ENCODE measurements at places on chromosomes 16 and 17.

- peak; percentile 99 for DNase-seq
Measured at GRCh38 chr17:82287868-82288801, 14.6 kb upstream of the CSNK1D start.

- DNase-seq: no peak
Measured at GRCh38 chr16:50737420-50737959, 4.4 kb upstream of the CYLD start.

DNA sequence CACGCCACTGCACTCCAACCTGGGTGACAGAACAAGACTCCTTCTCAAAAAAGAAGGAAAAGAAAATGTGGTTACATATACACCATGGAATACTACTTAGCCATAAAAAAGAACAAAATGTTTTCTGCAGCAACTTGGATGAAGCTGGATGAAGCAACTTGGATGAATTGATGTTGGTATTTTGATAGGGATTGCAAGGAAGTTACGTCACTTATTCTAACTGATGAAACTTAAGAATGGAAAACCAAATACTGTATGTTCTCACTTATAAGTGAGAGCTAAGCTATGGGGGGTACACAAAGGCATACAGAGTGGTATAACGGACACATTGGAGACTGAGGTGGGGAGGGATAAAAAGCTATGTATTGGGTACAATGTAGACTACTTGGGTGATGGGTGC, 17.5 kb downstream of the PLA2G10 start:
- DNase-seq: no peak

DNA sequence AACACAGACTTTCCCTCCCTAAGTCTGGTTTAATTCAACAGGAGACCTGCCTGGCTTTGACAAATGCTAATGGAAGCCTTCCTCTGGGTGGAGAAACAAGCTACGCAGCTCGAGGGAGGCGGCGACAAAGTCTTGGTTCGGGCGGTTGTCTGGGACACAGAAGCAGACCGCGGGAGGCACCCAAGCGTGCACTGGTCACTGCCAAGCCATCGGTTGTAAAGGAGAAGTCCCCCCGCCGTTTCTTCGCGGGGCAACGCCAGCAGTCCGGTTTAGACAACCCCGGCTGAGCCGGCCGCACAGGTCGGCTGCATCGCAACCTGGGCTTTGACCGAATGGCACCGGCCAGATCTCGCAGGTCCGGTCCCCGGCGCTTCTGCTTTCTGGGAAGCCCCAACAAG, 586 bp downstream of the GLYR1 start:
- DNase-seq: no peak

GRCh38 chr16:69872888-69873287, 78.2 kb upstream of the CLEC18A start:
- no peak for DNase-seq

GRCh38 chr16:23967775-23968174, 132.0 kb downstream of the PRKCB start:
- DNase-seq: no peak
